ENCODE measurements at places on chromosomes 2 and 18.

DNA sequence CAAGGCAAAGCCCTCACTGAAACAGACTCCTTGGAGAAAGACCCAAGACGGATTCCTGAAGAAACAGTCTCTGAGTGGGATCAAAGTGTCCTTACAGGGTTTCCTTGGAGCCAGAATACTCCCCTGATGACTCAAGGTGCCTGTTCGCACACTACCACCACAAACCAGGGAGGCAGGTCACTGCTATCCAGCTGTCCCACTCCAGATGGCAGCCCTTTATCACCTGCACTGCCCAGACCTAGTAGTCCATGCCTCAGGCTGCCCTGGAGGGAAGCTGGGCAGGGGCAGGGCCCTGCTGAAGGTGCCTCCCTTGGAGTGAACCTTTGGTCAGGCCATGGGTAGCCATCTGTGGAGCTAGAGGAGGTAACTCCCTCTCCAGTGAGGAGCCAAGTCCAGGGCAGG is 34.1 kb downstream of the TRABD2A start:
- DNase-seq, result no peak

- no peak for DNase-seq
Measured at GRCh38 chr2:133438848-133439564, 129.3 kb downstream of the NCKAP5 start.

- DNase-seq, result no peak
Measured at GRCh38 chr2:240425697-240426096, 9.8 kb upstream of the GPC1 start.

- DNase-seq, result peak; percentile 32
Measured at GRCh38 chr18:6677086-6677485, 52.4 kb upstream of the ARHGAP28 start.

DNA sequence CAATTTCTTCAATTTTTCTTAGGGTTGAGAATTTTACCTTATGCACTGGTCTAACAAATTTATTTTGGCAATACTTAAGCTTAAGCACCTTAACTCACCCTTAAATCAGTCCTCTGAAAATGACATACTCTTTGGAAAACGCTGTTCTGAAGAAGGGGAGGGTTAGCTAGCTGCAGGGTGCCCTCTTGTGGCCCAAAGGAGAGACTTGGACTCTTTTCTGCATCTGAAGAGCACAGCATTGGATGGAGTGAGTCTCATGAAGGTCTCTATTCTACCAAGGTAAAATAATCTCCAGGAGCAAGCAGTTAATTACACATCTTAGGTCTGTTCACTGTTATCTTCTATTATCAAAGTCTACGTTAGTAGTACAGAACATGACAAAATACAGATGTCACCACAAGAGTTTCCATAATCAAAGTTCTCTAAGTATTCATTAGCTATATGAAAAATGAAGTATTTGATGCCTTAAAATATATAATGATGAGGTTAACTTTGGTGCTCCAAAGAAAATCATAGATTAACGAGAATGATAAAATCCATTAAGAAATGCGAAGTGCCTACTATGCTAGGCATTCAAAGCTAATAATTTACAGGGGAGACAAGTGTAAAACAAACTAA is 24.4 kb downstream of the PUM2 start:
- peak; percentile 86 for DNase-seq

GRCh38 chr2:181025004-181025403 is 44.6 kb downstream of the UBE2E3 start:
- no peak for DNase-seq

DNA sequence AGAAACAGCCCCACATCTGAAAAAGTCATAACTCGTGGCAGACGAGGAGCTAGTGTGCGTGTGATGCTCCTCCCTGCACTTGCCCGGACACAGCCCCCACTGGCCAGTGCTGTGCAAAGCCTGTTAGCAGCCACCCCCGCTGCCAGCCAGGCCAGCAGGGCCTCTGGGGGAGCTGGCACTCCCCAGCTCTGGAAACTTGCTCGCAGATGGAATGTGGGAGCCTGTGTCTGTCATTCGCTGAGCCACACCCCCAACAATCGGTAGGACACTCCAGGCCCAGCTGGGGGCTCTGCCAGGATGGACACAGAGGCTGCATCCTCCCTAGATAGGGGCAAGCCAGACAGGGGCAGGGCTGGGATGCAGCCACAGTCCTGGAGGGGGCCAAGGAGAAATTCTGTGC is 62.4 kb upstream of the ATG16L1 start:
- DNase-seq, result no peak

DNA sequence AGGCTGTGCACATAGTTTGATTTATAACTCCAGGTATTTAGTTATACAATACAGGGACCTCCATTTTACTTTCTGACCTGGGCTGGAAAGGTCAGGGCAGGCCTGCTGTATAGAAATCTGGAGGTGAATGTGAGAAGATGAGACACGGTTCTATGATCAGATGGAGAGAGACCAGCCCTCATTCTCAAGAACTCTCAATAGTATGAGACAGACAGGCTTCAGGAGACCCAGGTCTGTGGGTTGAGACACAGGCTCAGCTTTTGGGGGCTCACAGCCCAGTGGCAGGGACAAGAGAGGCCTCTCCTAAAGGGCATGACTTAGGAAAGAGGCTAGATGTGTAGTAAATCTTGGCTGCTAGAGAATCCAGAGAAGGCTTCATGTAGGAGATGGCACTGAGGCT is 719 bp upstream of the ATP6V1B1 start:
- DNase-seq, result no peak

- DNase-seq, result no peak
Measured at GRCh38 chr2:239928391-239929350, 96.5 kb downstream of the NDUFA10 start.

Data from SK-MEL-5 (cell line).